ENCODE measurements at places on chromosomes 3 and 15.

GRCh38 chr3:105317841-105318240, 48.9 kb upstream of the ALCAM start:
- no peak for DNase-seq

GRCh38 chr15:37517191-37517895, 417.0 kb upstream of the MEIS2 start:
- no peak for DNase-seq

GRCh38 chr3:189914799-189915198, 205.9 kb downstream of the P3H2 start:
- DNase-seq = no peak

- no peak for DNase-seq
These were observed 92.9 kb upstream of the GK5 start for GRCh38 chr3:142318331-142318730.

- no peak for DNase-seq
These were observed 8.0 kb upstream of the ZNF501 start for GRCh38 chr3:44721231-44722102.

- DNase-seq = no peak
These were observed 19.4 kb downstream of the RBP1 start for GRCh38 chr3:139519998-139520737.

DNA sequence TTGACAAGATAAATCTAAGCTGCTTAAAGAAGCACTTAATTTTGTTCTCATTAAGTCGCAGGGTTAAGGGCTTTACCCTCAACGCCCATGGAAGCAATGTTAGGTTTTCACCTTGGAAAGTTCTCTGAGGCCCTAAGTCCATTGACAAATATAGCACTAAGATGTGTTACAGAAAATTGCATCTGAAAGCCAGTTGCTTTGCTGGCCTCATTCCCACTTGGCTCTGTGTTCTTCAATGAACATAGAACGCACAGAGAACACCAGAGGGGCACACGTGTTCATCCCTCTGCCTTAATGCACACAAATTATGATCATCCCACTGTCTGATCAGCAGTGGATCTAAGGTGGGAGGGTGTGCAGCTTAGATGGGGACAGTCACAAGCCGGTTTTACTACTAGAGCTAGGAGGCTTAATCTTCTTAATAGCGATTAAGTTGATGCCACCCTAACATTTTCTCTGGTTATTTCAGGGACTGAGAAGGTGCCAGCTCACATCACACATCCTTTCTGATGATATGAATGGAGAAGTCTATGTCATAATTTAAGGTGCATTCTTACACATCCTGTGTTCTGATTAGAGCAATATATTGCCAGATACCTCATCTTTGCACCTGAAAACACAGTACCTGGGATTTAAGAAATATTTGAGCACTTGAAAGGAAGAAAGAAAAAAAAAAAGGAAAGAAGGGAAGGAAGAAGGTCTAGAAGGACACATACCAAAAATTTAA, 224.4 kb upstream of the ICE2 start:
- no peak for DNase-seq

GRCh38 chr3:190586631-190587011, 72.7 kb downstream of the IL1RAP start:
- no peak for DNase-seq

- no peak for DNase-seq
These were observed 125.9 kb downstream of the NECTIN3 start for GRCh38 chr3:111197485-111197884.

- no peak for DNase-seq
These were observed 2.6 kb upstream of the VPS39 start for GRCh38 chr15:42210696-42211095.

GRCh38 chr3:150393745-150394144, 14.4 kb upstream of the TSC22D2 start:
- DNase-seq = no peak

DNA sequence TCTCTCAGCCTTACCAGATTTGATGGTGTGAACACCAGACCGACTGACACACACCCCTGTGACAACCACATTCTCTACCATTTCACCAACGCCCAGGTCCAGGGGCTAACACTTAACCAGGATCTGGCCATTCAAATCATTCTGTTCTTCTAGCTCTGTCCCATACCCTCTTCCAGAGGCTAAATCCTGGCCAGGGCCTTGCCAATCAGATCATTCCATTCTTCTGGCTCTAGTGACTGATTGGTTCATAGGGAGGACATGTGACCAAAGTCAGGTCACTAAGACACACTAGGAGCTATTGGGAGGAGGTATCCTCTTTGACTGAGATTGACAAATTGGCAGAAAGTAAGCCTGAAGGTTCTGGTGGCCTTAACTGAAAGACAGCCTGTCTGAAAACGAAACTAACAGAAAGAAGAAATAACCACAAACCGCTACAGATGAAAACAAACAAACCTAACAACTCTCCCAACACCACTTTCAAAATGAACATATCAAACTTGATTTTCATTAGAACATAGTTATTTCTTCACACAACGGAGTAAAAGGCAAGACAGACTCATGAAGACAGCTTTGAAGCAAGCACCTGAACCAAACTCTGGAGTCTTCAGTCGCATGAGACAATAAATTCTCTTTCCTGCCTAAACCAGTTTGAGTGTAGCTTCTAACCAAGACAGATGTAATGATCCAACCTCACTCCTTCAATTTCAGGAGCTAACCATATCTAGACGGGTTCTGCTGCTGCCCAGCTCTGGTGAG, 68.5 kb downstream of the TRANK1 start:
- no peak for DNase-seq

DNA sequence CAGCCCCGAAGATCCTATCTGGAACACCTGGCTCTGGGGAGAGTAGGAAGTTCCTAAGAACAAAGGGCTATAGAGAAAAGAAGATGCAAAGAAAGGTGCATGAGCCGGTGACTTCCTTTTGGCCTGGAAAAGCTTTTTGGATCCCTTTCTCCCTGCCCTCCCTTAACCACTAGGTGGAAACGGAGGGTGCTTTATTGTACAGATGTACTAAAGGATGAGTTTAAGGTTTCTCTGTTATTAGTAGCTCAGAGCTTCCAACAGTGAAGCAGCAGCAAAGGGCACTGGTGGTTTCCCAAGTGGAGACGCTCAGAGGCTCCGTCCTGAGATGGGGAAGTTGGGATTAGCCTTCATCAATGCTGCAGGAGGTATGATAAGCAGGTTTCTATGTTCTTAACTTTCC, 5.9 kb upstream of the ADGRG7 start:
- DNase-seq = no peak

GRCh38 chr3:39388741-39389248, 5.6 kb downstream of the SLC25A38 start:
- no peak for DNase-seq

GRCh38 chr15:66039117-66039871, 170.0 kb downstream of the RAB11A start:
- DNase-seq = no peak

DNA sequence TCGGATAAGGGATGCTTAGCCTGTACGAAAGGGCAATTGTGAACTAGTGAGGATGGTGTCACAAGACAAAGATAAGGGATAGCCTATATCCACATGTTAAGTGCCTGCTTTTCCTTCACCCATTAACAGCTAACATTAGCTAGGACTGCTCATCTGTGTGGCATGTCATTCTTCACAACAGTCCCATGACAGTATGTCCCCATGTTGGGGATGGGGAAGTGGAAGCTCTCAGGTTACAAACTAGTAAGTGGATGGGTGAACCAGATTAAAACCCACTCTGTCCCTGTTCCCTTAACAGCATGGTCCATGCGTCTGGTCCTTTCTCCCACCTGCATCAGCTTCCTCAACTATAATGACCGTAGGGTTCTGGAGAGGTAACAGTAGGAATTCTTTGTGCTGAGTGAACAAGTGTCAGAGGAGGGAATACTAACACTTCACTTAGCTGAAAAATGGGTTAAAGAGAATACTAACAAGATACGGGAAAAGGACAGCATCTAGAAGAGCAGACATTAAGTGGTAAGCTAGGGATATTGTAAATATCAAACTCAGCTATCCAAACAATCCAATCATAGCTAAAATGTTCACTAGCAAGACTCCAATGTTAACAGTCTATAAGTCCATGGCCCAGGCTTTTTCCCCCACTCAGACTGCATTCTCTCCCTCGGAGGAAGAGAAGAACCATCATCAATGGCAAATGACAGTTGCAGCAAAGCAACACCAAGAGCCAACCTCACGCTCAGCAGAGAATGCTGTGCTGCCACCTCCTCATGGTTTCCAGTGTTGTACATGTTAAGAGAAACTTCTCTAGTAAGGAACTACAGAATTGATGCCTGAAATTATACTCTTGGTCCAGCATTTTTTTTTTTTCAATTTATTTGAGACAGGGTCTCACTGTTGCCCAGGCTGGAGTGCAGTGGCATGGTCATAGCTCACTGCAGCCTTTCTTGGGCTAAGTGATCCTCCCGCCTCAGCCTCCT, 5.0 kb downstream of the RPLP1 start:
- no peak for DNase-seq

GRCh38 chr3:184085389-184085852, 11.4 kb upstream of the HTR3E start:
- DNase-seq = no peak

GRCh38 chr3:144840866-144841265, 869.2 kb downstream of the DIPK2A start:
- DNase-seq = no peak

- DNase-seq = no peak
These were observed 6.2 kb downstream of the RAB11A start for GRCh38 chr15:65875458-65875857.

GRCh38 chr3:126100634-126101301, 16.8 kb upstream of the SLC41A3 start:
- no peak for DNase-seq

GRCh38 chr15:62849316-62850106, 193.0 kb upstream of the TPM1 start:
- DNase-seq = no peak

- DNase-seq = peak; percentile 48
These were observed 65.6 kb downstream of the SLC6A6 start for GRCh38 chr3:14467814-14468620.

- peak; percentile 9 for DNase-seq
These were observed 41.4 kb downstream of the ATP8B4 start for GRCh38 chr15:50077651-50078050.

DNA sequence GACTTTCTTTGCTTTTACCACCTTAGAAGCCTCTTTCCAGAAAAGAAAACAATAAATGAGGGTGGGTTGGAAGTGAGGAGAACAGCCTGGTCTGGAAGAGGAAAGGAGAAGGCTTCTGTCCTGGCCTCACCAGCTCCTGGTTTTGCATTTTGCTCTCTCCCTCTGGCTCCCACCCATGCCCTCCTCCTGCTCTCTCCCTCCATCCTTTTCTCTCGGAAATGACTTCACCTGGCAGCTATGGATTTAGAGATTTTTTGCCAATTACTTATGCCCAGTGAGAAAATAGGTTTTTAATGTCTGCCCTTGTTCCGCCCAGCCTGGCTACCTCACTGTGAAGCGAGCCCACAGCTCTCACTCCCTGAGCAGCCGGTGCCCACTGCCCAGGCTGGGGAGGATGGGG, 77.9 kb upstream of the NTRK3 start:
- no peak for DNase-seq

DNA sequence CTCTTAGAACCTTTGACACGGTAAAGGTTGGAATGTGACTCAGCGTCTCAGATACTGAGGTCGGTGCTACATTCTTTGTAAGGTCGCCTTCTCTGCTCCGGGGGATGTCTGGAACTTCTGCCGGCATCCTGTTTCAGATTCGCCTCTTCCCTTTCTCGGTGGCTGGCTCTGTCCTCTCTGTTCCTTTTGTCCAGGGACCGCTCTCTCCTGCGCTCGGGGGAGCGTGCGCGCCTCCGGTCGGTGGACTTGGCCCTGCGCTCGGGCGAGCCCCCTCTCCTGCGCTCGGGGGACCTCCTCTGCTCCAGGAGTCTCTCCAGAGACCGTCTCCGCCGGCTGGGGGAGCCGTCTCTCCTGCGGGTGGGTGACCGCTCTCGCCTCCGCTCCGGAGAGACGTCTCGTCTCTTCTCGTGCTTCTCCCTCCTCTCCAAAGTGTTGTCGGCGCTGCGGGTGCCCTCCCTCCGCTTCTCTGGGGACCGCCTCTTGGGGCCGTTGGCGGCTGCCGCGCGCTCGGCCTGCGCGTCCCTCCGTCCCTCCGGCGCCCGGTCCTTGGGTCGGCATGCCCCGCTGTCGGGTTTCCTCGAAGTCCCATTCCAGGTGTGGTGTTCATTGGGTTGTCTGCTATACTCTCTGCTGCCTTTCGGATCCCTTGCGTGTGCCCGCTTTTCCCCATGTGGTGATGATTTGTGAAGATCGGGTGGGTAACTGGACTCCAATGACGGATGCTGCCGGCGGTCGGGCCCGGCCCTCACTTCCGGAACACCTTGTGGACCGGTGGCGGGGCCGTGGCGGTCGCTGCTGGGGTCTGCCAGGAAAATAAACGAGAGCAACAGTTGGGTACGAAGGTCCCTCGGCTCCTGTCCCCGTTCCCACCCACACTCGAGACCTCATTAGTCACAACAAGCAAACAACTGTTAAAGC, 668.8 kb upstream of the ADAMTS9 start:
- no peak for DNase-seq

- no peak for DNase-seq
These were observed 29.2 kb downstream of the XXYLT1 start for GRCh38 chr3:195241592-195242355.

GRCh38 chr15:99253381-99254090, 2.3 kb downstream of the LRRC28 start:
- no peak for DNase-seq

GRCh38 chr15:38904298-38904697, 339.7 kb upstream of the RASGRP1 start:
- no peak for DNase-seq

- no peak for DNase-seq
These were observed 85.2 kb upstream of the OXTR start for GRCh38 chr3:8854656-8855055.

DNA sequence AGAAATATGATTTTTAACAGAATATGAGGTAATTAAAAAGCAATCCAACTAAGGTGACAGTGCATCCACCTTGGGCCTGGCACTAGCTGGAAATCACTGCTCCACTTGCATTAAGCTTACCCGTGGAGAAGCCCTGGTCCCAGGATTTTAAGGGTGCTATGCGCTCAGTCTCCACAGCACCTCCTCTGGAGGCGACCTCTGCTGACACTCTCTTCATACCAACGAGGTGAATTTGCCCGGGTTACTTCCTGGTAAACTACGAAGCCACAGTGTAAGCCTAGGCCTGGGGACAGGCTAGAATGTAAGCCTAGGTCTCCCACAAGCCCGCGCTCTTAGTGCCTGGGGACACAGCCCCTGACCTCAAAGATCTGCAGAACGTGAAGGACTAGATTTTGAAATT, 793 bp downstream of the APOD start:
- no peak for DNase-seq

DNA sequence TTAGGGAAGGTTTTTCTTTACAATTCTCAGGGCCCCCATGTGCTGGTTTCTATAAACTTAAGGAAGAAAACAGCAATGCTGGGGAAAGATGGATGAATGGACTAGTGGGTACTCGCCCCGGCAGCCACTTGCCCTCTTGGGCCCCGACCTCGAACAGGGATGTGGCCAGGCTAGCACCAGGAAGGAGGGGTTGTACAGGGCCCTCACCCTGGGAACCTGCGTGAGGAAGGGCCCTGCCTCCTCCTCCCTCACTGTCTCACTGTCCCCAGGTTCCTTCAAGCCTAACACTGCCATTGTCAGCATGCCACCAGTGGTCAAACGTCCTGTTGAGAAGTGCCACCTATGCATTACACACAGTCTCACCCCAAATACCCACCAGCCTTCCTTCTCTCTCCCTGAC, 9.1 kb downstream of the ADAMTS17 start:
- no peak for DNase-seq

All from posterior cingulate gyrus (tissue), 11 donors.